RPMI7951 (cell line): ENCODE measurements at places on chromosomes 12 and 14. TPM values are rescaled to one million over a fixed set of nuclear protein-coding genes. Genes with fewer than 3 reads are reported as not detected.

DDHD1 gene
- 12.4 and 14.9 TPM in 2 replicates for total RNA-seq

FLVCR2 gene
- 1.3 and 2.1 TPM in 2 replicates for total RNA-seq

PLXNC1 gene
- total RNA-seq = 0.10 and 0.24 TPM in 2 replicates

CCNB1IP1 gene
- 51.2 and 52.4 TPM in 2 replicates for total RNA-seq

GYS2 gene
- total RNA-seq = not detected in 2 replicates

DUSP16 gene
- 6.0 and 7.9 TPM in 2 replicates for total RNA-seq

GSG1 gene
- not detected in 2 replicates for total RNA-seq

BATF gene
- total RNA-seq = 3.6 and 3.9 TPM in 2 replicates

TMEM132D gene
- 0.36 and 0.98 TPM in 2 replicates for total RNA-seq

ITGB7 gene
- 0.96 and 1.1 TPM in 2 replicates for total RNA-seq
